MCF 10A (cell line): ENCODE measurements at places on chromosomes 16 and 17. TPM values are rescaled to one million over a fixed set of nuclear protein-coding genes. Genes with fewer than 3 reads are reported as not detected.

Gene KRTAP3-1
- not detected in 2 replicates for total RNA-seq

Gene SLFN14
- total RNA-seq: not detected in 2 replicates

Gene CYBA
- total RNA-seq: 0.54 and 0.84 TPM in 2 replicates

Gene EVI2A
- 2.6 and 3.3 TPM in 2 replicates for total RNA-seq

Gene MRPS23
- total RNA-seq: 54.1 and 59.3 TPM in 2 replicates

DNA sequence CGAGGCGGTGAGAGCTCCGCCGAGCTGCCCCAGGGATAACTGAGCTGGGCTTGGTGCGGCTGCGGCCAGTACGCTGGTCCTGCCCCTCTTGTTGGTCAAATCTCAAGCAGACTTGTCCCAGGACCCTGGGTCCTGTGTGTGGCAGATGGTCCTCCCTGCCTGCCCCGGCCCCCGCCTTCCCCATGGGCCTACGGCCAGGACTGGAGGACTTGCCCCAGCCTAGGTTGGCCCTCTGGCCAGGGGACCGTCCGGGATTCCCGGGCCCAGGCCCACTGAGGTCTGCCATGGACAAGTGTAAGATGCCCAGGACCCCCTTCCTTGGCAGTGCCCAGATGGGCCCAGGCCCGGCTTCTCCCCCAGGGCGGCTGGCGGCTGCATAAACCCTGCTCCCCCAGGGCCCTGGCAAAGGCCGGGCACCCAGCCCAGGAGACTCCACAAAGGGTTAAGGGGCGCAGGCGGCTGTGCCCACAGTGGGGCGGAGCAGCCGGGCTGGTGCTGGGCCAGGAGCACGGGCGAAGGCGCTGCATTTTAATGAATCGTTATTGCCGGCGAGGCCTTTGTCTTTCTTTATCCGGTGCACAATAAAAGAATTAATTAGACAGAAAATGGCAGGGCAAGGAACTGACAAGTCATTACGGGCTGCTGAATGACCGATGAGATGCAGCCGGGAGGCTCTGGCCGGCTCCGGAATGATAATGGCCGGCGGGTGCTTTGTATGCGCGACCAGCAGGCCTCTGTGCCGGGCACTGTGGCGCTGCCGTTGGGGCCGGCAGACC lies 9.1 kb downstream of the SOX8 start:
- no peak overlapping the region for H3K4me3 ChIP-seq
- H3K36me3 ChIP-seq: no peaks in the 10 kb centered on the region
- no peak overlapping the region for H3K27ac ChIP-seq
- DNase-seq: no peak
- peaks cover 13% of the 10 kb centered on the region for H3K27me3 ChIP-seq

- no peaks in the 10 kb centered on the region for H3K27me3 ChIP-seq
- no peaks in the 10 kb centered on the region for H3K36me3 ChIP-seq
- peaks cover 5% of the 10 kb centered on the region for H3K4me1 ChIP-seq
- H3K27ac ChIP-seq: no peak overlapping the region
- no peak for DNase-seq
Observed at GRCh38 chr17:55383771-55384642, 37.6 kb downstream of the MMD start.

GRCh38 chr16:27426423-27427408 lies 24.7 kb downstream of the IL21R start:
- H3K36me3 ChIP-seq: no peaks in the 10 kb centered on the region
- no peak overlapping the region for H3K4me3 ChIP-seq
- peak; percentile 87 for DNase-seq
- H3K4me1 ChIP-seq: peaks cover 9% of the 10 kb centered on the region
- no peak overlapping the region for H3K27ac ChIP-seq

GRCh38 chr17:46166692-46167249 lies 26.5 kb downstream of the KANSL1 start:
- H3K27ac ChIP-seq: no peak overlapping the region
- H3K27me3 ChIP-seq: no peaks in the 10 kb centered on the region
- no peak overlapping the region for H3K4me3 ChIP-seq
- no peak for DNase-seq

- no peak overlapping the region for H3K27ac ChIP-seq
- H3K4me1 ChIP-seq: peaks cover 10% of the 10 kb centered on the region
- H3K27me3 ChIP-seq: no peaks in the 10 kb centered on the region
- no peak overlapping the region for H3K4me3 ChIP-seq
- DNase-seq: no peak
Observed at GRCh38 chr17:10313037-10313672, 59.7 kb downstream of the MYH13 start.

DNA sequence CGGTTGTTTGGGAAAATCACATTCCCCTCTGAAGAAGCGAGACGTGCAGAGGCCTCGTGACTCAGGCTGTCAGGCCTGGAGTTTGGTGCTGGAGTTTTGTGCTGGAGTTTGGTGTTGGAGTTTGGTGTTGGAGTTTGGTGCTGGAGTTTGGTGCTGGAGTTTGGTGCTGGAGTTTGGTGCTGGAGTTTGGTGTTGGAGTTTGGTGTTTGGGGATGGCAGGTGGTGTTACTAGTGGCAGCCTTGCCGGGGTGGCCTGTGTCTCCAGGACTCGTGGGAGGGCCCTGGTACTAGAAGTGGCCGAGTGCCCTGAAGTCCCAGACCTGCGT lies 12.6 kb downstream of the TBC1D24 start:
- no peaks in the 10 kb centered on the region for H3K36me3 ChIP-seq
- H3K4me3 ChIP-seq: no peak overlapping the region
- no peak for DNase-seq
- H3K27me3 ChIP-seq: no peaks in the 10 kb centered on the region

DNA sequence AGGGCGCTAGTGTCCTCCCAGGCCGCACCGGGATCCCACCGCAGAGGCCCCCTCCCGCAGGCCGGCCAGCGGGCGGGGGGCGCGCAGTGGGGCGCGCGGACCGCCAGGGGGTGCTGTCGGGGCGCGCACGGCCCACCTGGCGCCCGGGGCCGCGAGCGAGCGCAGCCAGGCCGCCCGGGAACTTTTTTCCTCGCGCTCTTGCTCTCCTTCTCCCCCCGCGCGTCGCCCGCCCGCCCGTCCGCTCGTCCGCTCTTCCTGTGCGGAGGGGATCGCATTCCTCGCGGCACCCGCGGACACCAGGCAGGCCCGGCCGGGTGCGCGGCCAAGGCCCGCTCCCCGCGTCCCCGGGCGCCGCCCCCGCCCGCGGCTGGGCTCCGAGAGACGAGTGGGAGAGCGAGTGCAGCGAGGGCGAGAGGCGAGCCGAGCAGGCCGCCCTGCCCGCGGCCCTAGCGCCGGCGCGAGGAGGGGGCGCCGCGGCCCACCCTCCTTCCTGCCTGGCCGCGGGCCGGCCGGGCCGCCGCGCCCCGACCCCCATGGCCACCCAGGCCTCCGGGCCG lies at the start of gene RAI1:
TSS of gene RAI1 (plus strand) at position 272 of the 557 bp plus-strand sequence. CDS start 111,491 bp downstream, outside the sequence.
- no peaks in the 10 kb centered on the region for H3K27me3 ChIP-seq
- peaks cover 38% of the 10 kb centered on the region for H3K4me1 ChIP-seq
- peak; percentile 76 for DNase-seq
- peak within 1 kb of the TSS; percentile 80 for H3K4me3 ChIP-seq
- no peaks in the 10 kb centered on the region for H3K36me3 ChIP-seq
- peak within 1 kb of the TSS; percentile 46 for H3K27ac ChIP-seq

DNA sequence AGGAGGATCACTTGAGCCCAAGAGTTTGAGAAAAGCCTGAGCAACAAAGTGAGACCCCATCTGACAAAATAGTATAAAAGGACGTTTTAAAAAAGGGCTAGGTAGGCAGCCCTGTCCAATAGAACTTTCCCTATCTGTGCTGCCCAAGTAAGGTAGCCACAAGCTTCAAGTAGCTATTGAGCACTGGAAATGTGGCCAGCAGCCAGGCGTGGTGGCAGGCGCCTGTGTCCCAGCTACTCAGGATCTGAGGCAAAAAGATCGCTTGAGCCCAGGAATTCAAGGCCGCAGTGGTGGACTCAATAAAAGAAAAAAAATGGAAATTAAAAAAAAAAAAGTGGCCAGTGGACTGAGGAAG lies 1.5 kb upstream of the NQO1 start:
- H3K4me1 ChIP-seq: peaks cover 17% of the 10 kb centered on the region
- peaks cover 19% of the 10 kb centered on the region for H3K36me3 ChIP-seq
- peak overlapping the region; percentile 90 for H3K4me3 ChIP-seq
- H3K27me3 ChIP-seq: no peaks in the 10 kb centered on the region

- no peak for DNase-seq
- H3K27ac ChIP-seq: no peak overlapping the region
- H3K4me1 ChIP-seq: no peaks in the 10 kb centered on the region
- no peaks in the 10 kb centered on the region for H3K36me3 ChIP-seq
- H3K4me3 ChIP-seq: no peak overlapping the region
Observed at GRCh38 chr16:52707676-52708337, 160.9 kb upstream of the TOX3 start.
